ENCODE measurements at places on chromosomes 5 and 9.

- no peak for DNase-seq
Observed at GRCh38 chr5:157057459-157058370, 1.2 kb downstream of the HAVCR1 start.

DNA sequence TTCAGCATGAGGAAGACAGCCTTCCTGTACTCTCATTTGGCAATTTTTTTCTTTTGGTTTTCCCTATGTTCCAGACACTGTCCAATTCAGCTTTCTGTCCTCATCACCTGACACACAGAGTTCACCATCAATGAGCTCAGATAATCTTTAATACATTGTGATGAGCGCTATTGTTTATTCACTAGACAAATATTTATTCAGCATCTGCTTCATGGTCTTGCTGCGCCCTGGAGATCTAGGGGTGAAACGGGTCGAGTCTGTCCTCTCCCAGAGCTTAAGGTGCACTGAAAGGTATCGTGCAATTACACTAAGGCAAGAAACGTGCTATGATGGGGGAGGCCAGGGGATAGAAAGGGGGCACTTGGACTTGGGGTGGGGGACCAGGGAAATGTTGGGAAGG is 281.6 kb downstream of the ZSWIM6 start:
- DNase-seq = no peak

DNA sequence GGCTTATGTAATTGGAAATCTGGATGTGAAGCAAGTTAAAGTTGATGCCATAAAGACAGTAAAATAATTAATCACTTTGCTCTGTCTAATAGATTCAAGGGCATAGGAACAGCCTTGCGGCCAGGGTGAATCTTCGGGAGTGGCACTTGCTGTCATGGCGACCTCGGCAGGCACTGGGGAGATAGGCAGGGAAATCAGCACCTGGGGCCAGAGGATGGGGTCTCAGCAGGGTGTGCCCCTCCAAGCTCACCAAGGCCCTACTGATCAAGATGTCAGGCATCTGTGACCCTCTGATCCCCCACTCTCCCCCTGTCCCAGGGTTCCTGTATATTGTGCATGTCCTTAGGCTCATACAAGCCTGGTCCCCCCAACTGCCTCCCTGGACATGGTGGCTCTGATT is 187.3 kb downstream of the MELK start:
- DNase-seq = no peak

- DNase-seq = no peak
Observed at GRCh38 chr5:178711572-178711971, 18.9 kb downstream of the ZNF354A start.

GRCh38 chr5:20497356-20497755 is 509.4 kb upstream of the CDH18 start:
- peak; percentile 63 for DNase-seq

- no peak for DNase-seq
Observed at GRCh38 chr9:85392260-85392659, 349.5 kb downstream of the AGTPBP1 start.

GRCh38 chr5:62432621-62433064 is 20.1 kb downstream of the IPO11 start:
- DNase-seq = no peak

GRCh38 chr5:168163966-168164365 is 127.5 kb upstream of the WWC1 start:
- no peak for DNase-seq

GRCh38 chr9:84374013-84374412 is 33.5 kb upstream of the SLC28A3 start:
- no peak for DNase-seq

DNA sequence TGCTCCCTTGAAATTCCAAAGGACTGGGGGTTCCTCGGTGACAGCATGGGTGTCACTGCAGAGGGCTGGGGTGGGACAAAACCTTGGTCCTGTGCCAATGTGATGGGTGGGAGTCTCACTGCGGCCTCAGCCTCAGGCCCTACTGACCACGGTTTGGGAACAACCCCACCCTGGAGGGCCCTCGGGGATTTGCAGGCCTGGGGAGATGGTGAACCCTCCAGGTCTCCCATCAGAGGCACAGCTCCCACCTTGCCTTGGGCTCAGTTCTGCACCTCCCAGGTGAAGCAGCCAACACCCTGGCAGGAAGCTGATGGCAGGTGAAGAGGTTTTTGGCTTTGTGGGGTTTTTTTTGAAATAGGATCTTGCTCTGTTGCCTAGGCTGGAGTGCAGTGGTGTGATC is 286.8 kb downstream of the PBX3 start:
- no peak for DNase-seq

DNA sequence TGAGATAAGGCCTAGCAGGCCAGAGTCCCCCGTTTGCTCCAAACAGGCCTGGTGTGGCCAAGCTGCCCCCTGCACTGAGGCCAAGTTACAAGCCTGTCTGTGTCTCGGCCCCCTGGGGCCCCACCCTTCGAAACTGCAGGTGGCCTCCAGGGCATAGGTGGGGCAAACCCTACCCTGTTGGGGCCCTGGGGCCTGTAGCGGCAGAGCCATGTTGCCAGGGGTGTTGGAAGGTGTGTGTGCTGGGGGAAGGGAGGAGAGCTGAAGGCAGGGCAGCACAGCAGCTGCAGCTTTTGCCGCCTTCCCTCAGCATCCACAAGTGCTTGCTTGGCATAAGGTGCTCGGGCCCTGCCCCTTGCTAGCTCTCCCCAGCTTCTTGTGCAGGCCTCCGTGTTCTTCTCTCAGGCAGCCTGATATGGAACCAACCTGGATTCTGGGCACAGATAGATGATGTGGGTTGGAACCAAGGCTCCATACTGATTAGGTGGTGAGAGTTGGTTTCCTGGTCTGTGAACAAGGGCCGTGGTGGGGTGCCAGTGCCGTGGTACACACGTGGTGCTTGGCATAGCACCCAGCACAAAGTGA is 12.7 kb downstream of the IRF1 start:
- no peak for DNase-seq

GRCh38 chr9:136363949-136364748 is 605 bp upstream of the DNLZ start:
- DNase-seq = no peak

GRCh38 chr9:25461416-25461815 is 216.8 kb downstream of the TUSC1 start:
- no peak for DNase-seq

GRCh38 chr9:129275626-129276247 is 97.7 kb upstream of the IER5L start:
- DNase-seq = peak; percentile 43

- DNase-seq = no peak
Observed at GRCh38 chr5:178673801-178674295, 47.0 kb upstream of the CLK4 start.
